Stimulated activated memory B cell treated with anti-CD40 and anti-IgM and Interleukin-4, amounts not matched to agents 10 μg/mL and 1 μg/mL and 100 μg/mL, for 72 hours (primary cell): ENCODE measurements at places on chromosomes 12 and 14.

DNA sequence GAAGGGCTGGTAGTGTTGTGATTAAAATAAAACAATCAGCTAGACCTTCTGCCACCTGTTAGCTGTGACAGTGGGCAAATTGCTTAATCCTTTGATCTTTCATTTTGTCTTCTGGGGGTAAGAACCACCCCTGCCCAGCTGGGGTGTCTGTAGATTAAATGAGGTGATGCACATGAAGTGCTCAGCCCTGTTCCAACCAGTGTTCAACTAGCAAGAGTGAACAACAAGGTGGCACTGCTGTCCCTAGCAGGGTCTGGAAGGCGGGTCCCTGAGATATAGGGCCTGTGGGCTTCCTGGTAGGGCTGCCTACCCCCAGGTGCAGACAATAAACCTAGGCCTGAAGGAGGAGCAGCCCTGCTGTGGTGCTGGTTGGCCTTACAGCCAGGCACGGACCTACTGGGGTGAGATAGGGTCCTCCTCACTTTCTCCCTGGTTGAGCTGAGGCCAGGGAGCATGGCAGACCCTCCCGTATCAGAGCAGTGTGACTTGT is 60.6 kb downstream of the ARL6IP4 start:
- no peaks in the 10 kb centered on the region for H3K27me3 ChIP-seq
- H3K36me3 ChIP-seq: no peaks in the 10 kb centered on the region
- no peak overlapping the region for H3K4me3 ChIP-seq
- H3K27ac ChIP-seq: no peak overlapping the region
- ATAC-seq: no peak

DNA sequence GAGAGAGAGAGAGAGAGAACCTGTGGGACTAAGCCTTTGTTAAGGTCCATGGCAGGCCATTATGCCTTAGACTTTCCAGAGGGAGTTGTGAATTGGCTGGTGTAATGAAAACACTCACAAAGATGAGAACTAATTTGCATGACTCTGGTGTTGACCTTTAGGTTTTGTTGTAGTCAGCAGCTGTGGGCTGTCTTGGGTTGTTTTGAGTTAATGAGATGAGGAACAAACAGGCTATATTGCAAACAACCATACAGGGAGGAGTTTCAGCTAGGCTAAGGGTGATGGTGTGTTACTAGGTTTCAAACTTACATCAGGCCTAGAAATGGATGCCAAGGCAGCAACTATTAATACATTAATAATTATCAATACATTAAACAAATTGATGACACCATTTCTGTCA is 26.3 kb downstream of the ATXN7L3B start:
- H3K36me3 ChIP-seq: no peaks in the 10 kb centered on the region
- H3K4me3 ChIP-seq: no peak overlapping the region
- no peaks in the 10 kb centered on the region for H3K4me1 ChIP-seq
- no peak for ATAC-seq

DNA sequence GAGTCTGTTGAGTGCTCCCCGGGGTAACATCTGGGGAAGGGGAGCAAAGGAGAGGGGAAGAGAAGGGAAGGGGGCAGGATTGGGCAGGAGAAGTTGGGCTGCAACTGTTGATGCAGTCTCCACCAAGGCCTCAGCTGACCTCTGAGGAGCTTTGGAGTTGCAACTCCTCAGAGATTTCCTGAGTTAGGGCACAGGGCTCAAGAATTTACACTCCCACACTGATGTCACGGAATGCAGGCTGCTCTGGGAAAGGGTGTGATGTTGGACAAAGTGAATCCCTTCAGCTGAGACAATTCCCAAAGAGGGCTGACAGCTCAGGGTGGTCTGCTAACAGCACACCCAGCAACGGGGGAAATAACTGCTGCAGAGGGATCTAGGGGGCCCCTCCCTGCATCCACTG is 295.6 kb downstream of the PCNX1 start:
- no peaks in the 10 kb centered on the region for H3K4me1 ChIP-seq
- ATAC-seq: no peak
- peaks cover 6% of the 10 kb centered on the region for H3K27me3 ChIP-seq

GRCh38 chr14:96783915-96784224 is 13.3 kb upstream of the VRK1 start:
- no peak overlapping the region for H3K27ac ChIP-seq
- H3K36me3 ChIP-seq: no peaks in the 10 kb centered on the region
- H3K4me3 ChIP-seq: no peak overlapping the region
- ATAC-seq: no peak
- H3K4me1 ChIP-seq: no peaks in the 10 kb centered on the region

GRCh38 chr12:105980085-105980484 is 158.7 kb downstream of the NUAK1 start:
- no peak overlapping the region for H3K4me3 ChIP-seq
- no peak overlapping the region for H3K27ac ChIP-seq
- no peak for ATAC-seq
- no peaks in the 10 kb centered on the region for H3K36me3 ChIP-seq

- no peak overlapping the region for H3K27ac ChIP-seq
- H3K27me3 ChIP-seq: no peaks in the 10 kb centered on the region
- H3K4me1 ChIP-seq: no peaks in the 10 kb centered on the region
- ATAC-seq: no peak
Observed at GRCh38 chr14:57549765-57550420, 56.2 kb upstream of the CCDC198 start.

- H3K4me1 ChIP-seq: peaks cover 27% of the 10 kb centered on the region
- peaks cover 29% of the 10 kb centered on the region for H3K36me3 ChIP-seq
- no peaks in the 10 kb centered on the region for H3K27me3 ChIP-seq
- no peak for ATAC-seq
- peak overlapping the region; percentile 84 for H3K27ac ChIP-seq
Observed at GRCh38 chr12:121239351-121240061, 29.6 kb downstream of the P2RX4 start.

GRCh38 chr12:56414401-56414800 is 34.8 kb downstream of the TIMELESS start:
- no peaks in the 10 kb centered on the region for H3K27me3 ChIP-seq
- no peak overlapping the region for H3K27ac ChIP-seq
- no peak overlapping the region for H3K4me3 ChIP-seq

DNA sequence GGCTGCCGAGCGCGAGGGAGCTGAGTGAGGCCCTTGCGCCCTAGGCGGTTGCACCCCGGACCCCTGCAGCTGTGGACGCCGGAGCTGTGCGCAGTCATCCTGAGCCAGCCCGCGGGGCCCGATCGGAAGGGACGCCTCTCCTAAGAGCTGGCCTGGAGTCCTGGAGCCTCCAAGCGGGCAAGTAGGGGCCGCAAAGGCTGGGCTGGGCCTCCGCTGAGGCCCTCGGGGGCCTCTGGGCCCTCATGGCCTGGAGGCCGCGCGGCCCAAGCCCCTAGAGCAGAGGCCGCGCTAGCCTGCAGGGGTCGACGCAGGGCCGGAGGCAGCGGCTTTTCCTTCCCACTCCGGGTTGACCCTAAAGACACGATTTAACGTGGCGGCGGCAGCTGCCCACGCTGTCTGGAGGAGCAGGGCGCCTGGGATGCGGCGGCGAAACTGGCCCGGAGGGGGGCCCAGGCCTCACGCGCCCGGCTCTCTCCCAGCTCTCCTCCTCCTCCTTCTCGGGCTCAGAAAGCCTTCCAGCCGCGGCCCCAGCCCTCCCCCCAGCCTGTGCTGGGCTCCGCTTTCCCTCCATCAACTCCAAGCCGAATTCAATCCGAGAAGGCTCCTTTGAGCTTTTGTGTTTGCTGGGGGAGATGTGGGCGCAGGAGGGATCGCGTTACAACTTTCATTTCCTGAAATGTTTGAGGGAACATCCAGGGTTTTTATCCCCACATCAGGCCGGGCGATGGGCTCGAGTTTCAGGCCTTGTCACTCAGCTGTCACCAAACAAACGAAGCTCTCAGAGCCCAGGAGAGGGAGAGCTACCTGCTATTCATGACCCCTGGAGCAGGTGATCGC is 11.6 kb downstream of the SIX1 start:
- H3K4me3 ChIP-seq: peak overlapping the region; percentile 52
- H3K36me3 ChIP-seq: no peaks in the 10 kb centered on the region
- ATAC-seq: no peak

DNA sequence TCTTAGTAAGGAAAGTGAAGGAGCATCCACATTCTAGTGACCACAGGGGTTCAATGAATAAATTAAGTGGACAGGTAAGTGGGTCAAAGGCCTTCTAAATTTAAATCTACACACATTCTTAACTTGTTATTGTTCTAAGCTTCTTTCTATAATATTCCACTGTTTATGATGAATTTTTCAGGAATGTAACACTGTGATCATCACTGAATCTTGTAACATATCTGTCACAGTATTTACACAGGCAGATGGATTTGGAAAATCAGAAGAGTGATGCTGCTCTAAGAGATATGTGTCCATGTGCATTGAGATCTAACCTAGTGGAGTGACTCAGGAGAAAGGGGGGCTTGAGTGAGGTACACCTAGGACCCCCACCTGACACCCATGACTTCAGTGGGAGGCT is 115.4 kb upstream of the OVCH1 start:
- no peaks in the 10 kb centered on the region for H3K36me3 ChIP-seq

- ATAC-seq: peak; percentile 94
- H3K4me3 ChIP-seq: peak overlapping the region; percentile 62
- H3K36me3 ChIP-seq: peaks cover 10% of the 10 kb centered on the region
- H3K27me3 ChIP-seq: peaks cover 29% of the 10 kb centered on the region
Observed at GRCh38 chr12:124774462-124775167, 89.0 kb downstream of the SCARB1 start.

DNA sequence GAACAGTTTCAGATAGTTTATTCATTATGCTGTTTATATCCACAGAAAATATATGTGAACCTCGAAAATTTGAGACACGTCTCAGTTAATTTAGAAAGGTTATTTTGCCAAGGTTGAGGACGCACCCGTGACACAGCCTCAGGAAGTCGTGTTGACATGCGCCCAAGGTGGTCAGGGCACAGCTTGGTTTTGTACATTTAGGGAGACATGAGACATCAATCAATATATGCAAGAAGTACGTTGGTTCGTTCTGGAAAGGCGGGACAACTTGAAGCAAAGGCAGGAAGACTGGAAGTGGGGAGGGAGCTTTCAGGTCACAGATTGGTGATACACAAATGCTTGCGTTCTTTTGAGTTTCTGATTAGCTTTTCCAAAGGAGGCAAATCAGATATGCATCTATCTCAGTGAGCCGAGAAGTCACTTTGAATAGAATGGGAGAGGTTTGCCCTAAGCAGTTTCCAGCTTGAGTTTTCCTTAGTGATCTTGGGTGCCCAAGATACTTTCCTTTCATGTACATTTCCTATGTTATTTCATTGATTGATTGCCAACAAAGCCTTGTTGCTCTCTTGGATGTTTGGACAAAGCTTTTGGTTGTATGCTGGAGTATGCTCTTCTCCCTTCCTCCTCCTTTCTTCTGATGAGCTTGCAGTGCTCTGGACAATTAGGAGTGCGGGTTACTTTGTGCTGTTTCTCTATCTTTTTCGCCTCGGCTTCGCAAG is 3.2 kb downstream of the SNAPC1 start:
- H3K27ac ChIP-seq: no peak overlapping the region
- no peak for ATAC-seq
- H3K4me3 ChIP-seq: no peak overlapping the region

DNA sequence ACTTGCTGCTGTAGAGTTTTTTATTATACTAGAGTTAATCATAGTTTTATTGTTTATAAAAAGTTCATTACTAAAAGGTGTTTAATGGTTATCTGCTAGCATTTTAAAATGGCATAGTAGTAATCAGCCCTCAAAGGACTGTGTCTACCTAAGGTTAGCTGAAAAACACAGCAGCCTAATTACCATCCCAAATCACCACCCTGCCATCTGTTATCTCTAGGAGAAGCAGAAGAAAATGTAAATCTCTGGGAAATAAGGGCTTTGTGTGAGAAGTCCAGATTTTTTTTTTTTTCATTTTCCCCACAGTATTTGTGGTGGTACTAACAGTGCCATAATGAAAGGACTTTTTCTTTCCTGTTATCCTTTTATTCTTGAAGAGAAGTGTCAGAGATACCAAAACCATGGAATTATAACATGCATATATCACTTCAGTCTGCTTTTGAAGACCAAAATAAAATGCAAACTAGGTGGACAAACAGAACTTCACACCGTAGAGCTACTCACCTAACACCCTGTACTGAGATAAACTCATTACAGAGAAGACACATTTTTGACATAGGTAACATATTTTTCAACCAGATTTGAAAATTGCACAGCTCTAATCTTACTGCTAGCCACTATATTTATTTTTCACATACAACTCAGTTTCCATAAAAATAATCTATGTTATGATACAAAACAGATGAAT is 876.2 kb downstream of the C12orf50 start:
- no peak overlapping the region for H3K27ac ChIP-seq
- no peaks in the 10 kb centered on the region for H3K4me1 ChIP-seq
- H3K36me3 ChIP-seq: no peaks in the 10 kb centered on the region
- no peak overlapping the region for H3K4me3 ChIP-seq

DNA sequence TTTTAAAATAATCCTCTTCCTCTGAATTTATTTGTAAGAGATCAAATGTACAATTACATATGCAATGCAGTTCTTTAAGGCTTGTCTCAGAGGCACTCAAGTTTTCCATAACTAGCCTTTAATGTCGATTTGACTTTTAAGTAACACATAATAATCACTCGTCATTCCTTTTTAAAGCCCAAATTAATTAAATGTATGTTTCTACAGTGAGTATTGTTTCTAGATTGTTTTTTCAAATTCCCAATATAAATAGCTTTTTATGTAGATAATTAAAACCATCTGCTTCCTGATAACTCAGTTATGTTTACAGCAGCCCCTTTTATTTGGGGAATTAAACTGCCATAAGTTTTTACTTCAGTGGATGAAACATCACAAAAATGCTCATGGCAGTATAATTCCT is 185.1 kb downstream of the ETNK1 start:
- H3K27ac ChIP-seq: no peak overlapping the region
- H3K4me1 ChIP-seq: no peaks in the 10 kb centered on the region
- H3K36me3 ChIP-seq: no peaks in the 10 kb centered on the region
- no peak overlapping the region for H3K4me3 ChIP-seq
- no peaks in the 10 kb centered on the region for H3K27me3 ChIP-seq

GRCh38 chr14:96082420-96083300 is 43.5 kb downstream of the C14orf132 start:
- H3K27me3 ChIP-seq: peaks cover 28% of the 10 kb centered on the region
- H3K27ac ChIP-seq: no peak overlapping the region
- H3K36me3 ChIP-seq: no peaks in the 10 kb centered on the region
- no peak overlapping the region for H3K4me3 ChIP-seq

DNA sequence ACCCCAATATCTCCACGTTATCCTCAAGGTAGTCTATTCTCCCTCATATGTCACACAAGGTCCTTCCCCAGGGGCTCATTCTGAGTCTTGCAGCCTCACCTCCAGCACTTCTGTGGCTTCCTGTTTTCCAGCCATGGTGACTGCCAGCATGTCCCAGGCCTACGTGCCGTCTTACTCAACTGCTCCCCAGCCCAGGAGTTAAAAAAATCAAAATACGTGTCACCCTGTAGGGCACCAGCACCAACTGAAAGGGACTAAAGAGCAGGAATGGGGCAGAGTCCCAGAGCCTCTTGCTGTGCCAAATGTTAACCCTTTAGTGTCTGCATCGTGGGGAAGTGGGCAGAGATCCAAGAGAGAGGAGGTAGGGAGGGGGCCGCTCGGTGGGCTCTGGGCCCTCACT is 37.0 kb upstream of the MED13L start:
- H3K4me3 ChIP-seq: no peak overlapping the region
- H3K36me3 ChIP-seq: no peaks in the 10 kb centered on the region
- H3K27me3 ChIP-seq: no peaks in the 10 kb centered on the region
- H3K4me1 ChIP-seq: peaks cover 9% of the 10 kb centered on the region

- ATAC-seq: no peak
- peaks cover 21% of the 10 kb centered on the region for H3K27me3 ChIP-seq
- H3K4me3 ChIP-seq: no peak overlapping the region
- H3K27ac ChIP-seq: no peak overlapping the region
- H3K4me1 ChIP-seq: peaks cover 5% of the 10 kb centered on the region
Observed at GRCh38 chr12:16602412-16602811, 3.5 kb downstream of the LMO3 start.
